NCI-H345 (cell line): ENCODE measurements at places on chromosomes 13 and 19.

DNA sequence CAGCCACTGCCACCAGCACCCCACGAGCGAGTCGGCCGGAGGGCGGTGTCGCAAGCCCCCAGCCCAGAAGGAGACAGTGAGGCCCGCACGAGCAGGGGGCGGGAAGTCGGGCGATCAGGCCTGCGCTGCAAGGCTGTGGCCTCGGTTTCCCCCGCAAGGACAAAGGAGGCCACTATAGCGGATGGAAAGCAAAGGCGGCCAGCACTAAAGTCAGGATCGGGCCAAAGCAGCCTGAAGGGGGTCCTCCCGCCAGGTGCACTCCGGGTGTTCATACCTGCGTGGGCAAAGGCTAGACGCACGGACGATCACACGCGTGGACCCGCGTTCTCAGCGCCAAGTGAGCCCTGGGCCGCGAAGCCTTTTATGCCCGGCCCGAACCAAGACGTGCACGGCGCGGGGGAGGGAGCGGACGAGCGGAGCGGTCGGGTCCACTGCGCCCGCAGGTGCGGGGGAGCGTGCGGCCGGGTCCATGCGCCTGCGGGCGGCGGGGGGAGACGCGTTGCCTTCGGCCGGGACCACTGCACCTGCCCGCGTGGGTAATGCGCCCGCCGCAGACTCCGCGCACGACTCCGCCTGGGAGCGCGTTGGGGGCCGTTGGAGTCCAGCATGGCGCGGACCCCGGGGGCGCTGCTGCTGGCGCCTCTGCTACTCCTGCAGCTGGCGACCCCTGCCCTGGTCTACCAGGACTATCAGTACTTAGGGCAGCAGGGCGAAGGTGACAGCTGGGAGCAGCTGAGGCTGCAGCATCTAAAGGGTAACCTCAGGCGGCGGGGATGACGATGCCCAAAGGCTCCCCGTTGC, at the start of the genes PRDX2 and THSD8:
PRDX2 (minus strand) TSS at position 335 of the 801 bp plus-strand sequence. CDS start 539 bp downstream, outside the sequence.
THSD8 (plus strand) TSS at position 604 of the 801 bp plus-strand sequence; CDS start at position 607, 3 bp downstream.
- DNase-seq, result peak; percentile 54

DNA sequence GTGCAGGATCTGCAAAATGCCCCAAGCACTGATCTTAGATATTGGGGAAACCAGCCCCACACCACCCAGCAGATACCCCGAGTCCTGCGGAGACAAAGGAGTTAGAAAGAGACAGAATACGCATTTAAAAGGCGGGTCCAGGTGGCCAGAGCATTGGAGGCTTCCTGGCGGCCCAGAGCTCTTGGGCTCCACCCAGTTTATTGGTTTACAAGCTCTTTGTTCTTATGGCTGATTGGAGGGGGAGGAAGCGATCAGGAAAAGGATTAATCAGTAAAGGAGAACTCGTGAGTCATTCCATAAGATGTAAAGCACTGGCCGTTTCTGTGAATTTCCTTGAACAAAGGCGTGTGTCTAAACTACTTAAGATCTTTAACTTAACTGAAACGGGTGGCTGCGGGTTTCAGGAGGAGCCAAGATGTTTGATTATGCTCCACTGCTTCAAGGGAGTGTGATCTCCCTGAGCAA, 926 bp downstream of the ZNF587 start:
- DNase-seq, result no peak

DNA sequence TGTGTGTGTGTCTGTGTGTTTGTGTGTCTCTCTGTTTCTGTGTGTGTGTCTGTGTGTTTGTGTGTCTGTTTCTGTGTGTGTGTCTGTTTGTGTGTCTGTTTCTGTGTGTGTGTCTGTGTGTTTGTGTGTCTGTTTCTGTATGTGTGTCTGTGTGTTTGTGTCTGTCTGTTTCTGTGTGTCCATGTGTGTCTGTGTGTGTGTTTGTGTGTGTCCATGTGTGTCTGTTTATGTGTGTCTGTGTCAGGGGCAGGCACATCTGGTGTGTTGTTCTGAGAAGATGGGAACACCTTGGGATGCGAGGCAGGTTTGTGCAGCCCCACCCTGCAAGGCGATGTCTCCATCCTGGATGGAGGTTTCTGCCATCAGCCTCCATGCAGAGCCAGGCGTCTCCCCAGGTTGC, 275.8 kb upstream of the SOX1 start:
- DNase-seq, result no peak

- DNase-seq, result no peak
These were observed 112.5 kb upstream of the KL start for GRCh38 chr13:32903720-32904119.

DNA sequence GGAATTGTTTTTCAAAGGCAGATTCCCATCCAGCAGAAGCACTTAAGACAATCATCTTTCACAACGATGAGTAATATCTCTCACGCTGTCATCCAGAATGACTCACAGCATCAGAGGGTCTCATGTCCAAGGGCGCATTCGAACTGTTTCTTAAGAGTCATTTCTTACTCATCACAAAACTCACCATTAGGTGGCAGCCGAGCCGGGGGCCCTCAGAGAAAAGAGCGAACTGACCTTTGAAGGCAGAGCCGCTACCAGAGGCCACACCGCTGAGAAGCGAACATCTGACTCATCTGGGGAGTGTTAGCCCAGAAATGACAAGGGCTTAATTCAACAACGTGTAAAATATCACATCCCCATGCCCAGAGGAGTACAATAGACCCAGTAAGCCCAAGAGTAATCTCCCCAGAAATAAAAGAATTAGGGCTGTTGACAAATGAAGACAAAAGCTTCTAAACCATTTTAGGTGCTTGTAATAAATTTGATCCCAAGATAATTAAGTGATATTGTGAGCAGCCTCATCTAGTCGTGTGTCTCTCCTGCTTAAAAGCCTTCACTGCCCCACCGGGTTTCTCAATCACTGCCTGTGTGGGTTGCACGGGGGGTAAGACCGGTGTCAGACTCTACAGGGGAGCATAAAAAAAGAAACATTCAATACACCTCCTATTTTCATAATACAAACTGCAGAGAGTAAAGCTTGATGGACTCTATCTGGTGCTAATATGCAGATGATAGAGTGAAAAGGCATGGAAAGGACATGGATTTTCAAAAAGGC, 96.2 kb downstream of the CYSLTR2 start:
- no peak for DNase-seq

DNA sequence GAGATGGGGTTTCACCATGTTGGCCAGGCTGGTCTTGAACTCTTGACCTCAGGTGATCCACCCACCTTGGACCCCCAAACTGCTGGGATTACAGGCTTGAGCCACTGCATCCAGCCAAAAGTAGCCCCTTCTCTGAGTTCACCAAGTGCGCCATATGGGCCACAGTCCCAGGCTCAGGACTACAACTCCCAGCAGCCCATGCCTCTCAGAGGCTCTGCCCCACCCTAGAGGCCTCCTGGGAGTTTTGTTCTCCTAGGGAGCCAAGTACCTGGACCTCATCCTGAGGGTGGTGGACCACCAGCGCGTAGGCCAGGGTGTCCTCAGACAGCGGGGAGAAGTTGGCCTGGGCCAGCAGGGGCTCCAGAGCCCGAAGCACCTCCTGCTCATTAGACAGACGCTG, 18.8 kb downstream of the TMEM143 start:
- no peak for DNase-seq

GRCh38 chr19:10929402-10929794, 787 bp downstream of the TIMM29 start:
- DNase-seq, result no peak

DNA sequence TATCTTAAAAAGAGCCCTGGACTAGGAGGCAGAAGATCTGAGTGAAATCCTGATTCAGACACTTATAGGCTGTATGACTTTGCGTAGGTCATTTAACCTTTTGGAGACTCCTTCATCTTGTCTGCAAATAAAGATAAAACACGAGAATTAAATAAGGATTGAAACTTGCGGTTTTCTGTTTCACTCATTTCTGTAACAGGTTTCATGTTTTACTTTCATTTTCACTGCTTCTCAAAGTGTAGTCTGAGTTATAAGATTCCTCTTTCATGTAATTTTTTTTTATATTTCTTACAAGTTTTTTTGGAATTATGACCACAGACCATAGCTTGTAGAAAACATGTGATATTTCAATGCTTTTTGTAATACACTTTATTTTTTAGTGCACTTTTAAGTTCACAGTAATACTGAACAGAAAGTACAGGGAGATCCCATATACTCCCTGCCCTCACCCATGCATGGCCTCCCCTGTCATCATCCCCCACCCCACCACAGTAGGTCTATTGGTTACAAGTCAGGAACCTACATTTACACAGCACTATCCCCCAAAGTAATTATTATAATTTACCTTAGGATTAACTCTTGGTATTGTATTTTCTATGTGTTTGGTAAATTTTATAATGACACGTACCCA, 174.6 kb downstream of the ITGBL1 start:
- peak; percentile 20 for DNase-seq

GRCh38 chr13:31908696-31909411, 122.7 kb upstream of the FRY start:
- no peak for DNase-seq

DNA sequence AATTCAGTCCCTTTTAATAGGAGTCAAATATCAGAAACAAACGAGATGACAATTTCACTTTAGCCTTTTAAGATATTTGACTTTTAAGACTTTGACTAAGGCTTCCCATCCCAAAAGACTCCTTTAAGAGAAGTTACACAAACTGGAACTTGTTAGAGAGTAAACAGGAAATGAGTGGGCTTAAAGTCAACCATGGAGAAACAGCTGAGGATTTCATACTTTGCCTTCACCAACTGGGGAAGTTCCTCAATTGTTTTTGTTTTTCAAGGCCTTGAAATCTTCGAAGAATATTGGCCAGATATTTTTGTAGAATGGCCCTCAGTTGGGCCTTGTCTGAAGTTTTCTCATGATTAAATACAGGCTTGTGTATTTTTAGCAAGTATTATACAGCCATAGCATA, 227.3 kb downstream of the POU4F1 start:
- no peak for DNase-seq

DNA sequence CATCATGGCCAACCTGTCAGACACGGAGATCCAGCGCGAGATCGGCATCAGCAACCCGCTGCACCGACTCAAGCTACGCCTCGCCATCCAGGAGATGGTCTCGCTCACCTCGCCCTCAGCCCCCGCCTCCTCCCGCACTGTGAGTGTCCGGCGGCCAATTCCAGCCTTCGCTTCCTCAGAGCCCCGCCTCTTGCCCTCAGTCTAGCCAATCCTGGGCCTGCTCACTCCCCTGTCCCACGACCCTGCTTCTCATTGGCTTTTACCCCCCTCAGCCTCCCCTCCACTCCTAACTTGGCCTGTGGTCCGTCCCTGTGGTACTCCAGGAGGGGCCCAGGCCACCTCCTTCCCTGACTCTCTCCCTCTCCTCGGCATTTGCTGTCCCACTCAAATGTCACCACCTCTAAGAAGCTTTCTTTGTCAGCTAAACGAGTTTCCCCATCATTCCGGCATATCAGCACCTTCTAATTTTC, 12.3 kb downstream of the HRC start:
- DNase-seq, result no peak

- no peak for DNase-seq
These were observed 3.9 kb downstream of the PIH1D1 start for GRCh38 chr19:49447485-49448431.

DNA sequence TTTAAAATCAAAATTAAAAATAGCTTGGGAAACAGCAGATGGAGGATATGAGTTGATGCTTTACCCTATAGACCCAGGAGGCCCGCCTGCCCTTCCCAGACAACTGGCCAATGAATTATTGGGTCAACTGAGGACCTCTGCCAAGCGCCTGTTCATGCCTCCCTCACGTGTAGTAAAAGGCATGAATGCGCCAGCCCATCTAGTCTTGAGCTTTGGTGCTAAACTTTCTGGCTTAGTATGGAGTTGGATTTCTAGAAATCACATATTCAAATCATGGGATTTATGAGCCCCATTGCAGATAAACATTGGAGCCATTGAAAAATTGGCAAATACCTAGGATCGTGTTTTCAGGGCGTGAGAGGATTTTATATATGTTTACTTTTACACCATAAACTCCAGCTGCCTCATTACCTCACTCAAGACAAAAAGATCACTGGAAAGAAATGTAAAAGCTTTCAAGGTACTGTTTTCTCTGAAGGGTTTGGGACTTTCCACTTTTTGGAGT, 47.1 kb downstream of the COL4A2 start:
- DNase-seq, result no peak

DNA sequence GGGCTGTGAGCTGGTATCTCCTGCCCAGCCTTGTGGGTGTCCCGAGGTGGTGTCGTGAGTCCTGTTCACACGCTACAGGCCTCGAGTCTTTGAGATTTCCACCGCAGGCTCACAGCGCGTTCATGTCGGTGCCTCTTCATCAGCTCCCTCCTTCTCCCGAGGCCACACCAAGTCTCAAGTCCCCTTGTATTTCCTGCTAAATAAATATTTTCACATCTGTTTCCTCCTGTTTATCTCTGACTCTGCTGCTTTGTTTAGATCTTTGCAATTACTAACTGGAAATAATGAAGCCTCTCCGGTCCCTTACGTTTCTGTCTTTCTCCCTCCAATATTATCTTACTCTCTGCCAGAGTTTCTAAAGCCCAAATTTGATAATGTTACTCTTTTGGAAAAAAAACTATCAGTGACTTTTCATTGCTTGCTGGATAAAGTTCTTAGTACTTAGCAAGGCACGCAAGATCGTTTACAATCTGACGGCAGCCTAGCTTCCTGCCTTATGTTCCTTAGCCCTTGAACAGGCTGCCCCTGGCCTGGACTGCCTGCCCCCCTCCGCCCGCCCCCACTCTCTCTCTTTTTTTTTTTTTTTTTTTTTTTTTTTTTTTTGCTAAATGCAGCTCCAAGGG, 130.5 kb upstream of the RNF113B start:
- no peak for DNase-seq

- DNase-seq, result no peak
These were observed 47.1 kb downstream of the LNX2 start for GRCh38 chr13:27573265-27573664.

DNA sequence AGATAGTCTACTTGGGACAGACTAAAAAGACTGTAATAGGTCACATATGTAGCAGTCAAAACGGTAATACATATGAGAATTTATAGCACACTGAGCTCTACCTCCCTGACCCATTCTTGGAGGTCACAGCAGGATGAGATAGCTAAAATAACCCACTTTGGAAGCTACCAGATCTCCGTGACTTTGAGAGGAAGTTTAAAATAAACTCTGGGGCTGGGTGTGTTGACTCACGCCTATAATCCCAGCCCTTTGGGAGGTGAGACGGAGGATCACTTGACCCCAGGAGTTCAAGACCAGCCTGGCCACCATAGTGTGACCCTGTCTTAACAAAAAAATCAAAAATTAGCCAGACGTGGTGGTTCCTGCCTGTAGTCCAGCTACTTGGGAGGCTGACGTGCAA, 45.3 kb downstream of the DHRS12 start:
- no peak for DNase-seq

- no peak for DNase-seq
These were observed 32.3 kb downstream of the UGGT2 start for GRCh38 chr13:96020931-96021330.

DNA sequence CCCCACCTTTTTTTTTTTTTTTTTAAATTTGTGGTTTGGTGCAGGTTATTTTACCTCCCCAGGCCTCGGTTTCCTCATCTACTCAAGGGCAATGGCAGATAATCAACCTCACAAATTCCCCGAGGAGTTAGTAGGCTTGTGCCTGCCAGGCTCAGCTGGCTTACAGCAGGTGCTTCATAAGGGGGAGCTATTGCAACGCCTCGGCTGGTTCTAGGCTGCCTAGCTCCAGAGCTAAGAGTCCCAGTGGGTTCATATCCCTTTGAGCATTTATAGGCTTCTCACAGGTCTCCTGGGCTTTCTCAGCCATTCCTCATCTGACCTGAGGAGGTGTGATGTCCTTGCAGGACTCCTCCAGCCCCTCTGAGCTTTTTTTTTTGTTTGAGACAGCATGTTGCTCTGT, 10.6 kb downstream of the BCKDHA start:
- no peak for DNase-seq

- DNase-seq, result no peak
These were observed 6.9 kb upstream of the JUNB start for GRCh38 chr19:12784394-12784870.
